ENCODE measurements at places on chromosomes 3 and 15.

- H3K27ac ChIP-seq = no peak overlapping the region
- peaks cover 4% of the 10 kb centered on the region for H3K36me3 ChIP-seq
- H3K4me1 ChIP-seq = no peaks in the 10 kb centered on the region
- H3K27me3 ChIP-seq = no peaks in the 10 kb centered on the region
Measured at GRCh38 chr3:31481697-31482096, 51.0 kb upstream of the STT3B start.

DNA sequence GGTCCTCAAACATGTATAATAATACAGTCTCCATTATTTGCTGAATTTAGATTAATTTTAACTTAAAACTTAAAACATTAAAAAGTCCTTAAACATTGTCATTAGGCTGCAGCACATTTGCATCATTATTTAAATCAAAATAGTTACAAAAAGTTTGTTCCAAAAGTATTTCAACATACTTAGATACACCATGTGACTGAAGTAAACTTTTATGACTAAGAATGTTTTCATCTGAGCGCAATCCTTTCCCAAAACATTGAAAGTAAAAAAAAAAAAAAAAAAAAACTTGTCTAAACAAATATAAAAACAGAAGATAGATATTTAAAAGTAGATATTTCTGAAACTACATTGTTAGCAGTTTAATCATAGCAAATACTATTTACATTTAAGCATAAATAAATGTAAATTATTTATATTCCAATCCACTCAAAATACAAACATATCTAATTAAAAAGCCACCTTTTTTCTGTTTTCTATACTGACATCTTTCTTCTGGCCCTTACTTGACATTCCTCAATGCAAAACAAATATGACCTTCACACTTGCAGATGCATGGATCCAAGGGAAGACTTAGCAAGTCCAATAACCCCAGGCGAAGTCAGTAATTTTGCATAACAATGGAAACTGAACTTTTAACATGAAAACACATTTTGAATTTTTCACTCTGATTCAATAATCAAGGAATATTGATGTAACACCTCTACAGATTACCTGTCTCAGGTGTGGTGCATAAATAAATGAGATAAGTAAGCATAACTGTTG, 10.3 kb downstream of the FAM227B start:
- H3K4me3 ChIP-seq = no peak overlapping the region
- H3K4me1 ChIP-seq = no peaks in the 10 kb centered on the region
- DNase-seq = no peak
- peaks cover 11% of the 10 kb centered on the region for H3K36me3 ChIP-seq

- no peaks in the 10 kb centered on the region for H3K27me3 ChIP-seq
- no peak overlapping the region for H3K27ac ChIP-seq
- H3K4me1 ChIP-seq = no peaks in the 10 kb centered on the region
- DNase-seq = no peak
- no peak overlapping the region for H3K4me3 ChIP-seq
Measured at GRCh38 chr15:77580996-77581682, 51.6 kb downstream of the LINGO1 start.

- no peaks in the 10 kb centered on the region for H3K4me1 ChIP-seq
- no peak overlapping the region for H3K27ac ChIP-seq
- no peak for DNase-seq
- peaks cover 2% of the 10 kb centered on the region for H3K27me3 ChIP-seq
Measured at GRCh38 chr15:95609096-95609495, 721.4 kb upstream of the NR2F2 start.

GRCh38 chr3:114132500-114132899, 46.4 kb downstream of the DRD3 start:
- H3K4me1 ChIP-seq = peaks cover 9% of the 10 kb centered on the region
- H3K4me3 ChIP-seq = no peak overlapping the region
- no peak overlapping the region for H3K27ac ChIP-seq
- peaks cover 2% of the 10 kb centered on the region for H3K36me3 ChIP-seq

DNA sequence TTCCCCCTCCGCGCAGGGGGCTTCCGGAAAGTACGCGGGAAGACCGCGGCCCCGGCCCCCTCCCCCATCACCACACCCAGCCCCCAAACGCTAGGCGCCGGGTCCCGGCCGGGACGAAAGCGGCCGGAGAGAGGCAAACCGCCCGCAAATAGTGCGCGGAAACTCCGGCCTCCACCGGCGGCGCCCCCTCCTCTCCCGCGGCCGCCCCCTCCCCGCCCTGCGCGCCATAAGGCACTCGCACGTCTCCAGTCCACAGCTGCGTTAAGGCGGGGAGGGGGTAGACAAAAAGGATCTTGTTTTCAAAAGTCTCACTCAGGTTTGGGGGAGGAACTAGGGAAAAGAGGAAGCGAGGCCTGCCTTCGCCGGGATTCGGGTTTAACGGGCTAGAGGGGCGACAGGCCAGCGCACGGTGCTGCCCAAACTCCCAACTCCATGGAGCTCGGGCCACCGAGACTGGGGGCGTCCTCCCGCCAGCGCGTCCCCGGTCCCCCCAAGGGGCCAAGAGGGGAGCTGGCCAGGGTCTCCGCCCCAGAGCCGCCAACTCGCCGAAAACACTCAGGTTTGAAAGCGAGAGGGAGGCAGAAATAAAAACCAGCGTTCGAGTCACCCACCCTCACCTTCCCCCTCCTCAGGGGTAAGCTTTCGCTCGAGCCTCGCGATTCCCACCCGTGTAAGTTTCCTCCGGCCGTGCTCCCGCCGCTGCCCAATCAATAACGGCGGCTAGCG, 1.8 kb downstream of the ANP32A start:
- H3K36me3 ChIP-seq = peaks cover 20% of the 10 kb centered on the region
- peak overlapping the region; percentile 100 for H3K4me3 ChIP-seq
- H3K27me3 ChIP-seq = no peaks in the 10 kb centered on the region
- DNase-seq = peak; percentile 23

- no peaks in the 10 kb centered on the region for H3K36me3 ChIP-seq
- no peak for DNase-seq
- no peak overlapping the region for H3K27ac ChIP-seq
- no peak overlapping the region for H3K4me3 ChIP-seq
- no peaks in the 10 kb centered on the region for H3K4me1 ChIP-seq
- peaks cover 7% of the 10 kb centered on the region for H3K27me3 ChIP-seq
Measured at GRCh38 chr3:144221761-144222160, 250.1 kb downstream of the DIPK2A start.

DNA sequence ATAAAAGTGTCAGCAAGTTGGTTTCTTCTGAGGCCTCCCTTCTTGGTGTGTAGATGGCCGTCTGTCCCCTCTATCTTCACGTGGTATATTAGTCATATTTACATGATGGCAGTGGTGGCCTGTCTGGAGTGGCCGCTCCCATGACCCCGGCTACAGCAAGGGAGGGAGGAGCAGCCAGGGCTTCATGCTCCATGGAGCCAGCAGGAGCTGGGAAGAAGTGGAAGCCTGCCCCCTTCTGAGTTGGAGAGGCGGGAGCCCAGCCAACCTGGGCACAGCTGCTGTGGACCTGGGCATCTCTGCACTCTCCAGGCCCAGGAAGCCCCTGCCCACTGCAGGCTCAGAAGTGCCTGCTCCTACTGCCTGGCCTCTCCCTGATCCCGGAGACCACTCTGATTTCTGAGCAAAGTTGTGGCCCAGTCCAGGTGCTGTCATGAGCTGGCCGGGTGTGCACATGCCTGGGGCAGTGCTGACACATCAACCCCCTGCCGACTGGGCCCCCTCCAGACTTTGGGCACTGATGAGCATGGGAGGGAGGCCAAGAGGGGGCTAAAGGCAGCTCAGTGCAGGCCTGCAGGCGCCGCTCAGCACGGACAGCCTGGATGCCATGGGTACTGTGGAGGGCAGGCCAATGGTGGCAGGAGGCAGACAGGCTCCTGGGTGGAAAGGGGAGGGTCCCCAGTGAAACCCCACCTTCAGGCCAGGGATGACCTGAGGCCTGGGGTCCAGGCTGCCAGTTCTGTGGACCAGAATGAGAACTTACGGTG, 84.8 kb downstream of the SERPINI1 start:
- H3K27ac ChIP-seq = no peak overlapping the region
- H3K4me1 ChIP-seq = no peaks in the 10 kb centered on the region
- H3K36me3 ChIP-seq = no peaks in the 10 kb centered on the region
- H3K4me3 ChIP-seq = no peak overlapping the region
- H3K27me3 ChIP-seq = no peaks in the 10 kb centered on the region
- no peak for DNase-seq

GRCh38 chr3:140092848-140093536, 158.0 kb downstream of the CLSTN2 start:
- H3K36me3 ChIP-seq = no peaks in the 10 kb centered on the region
- H3K4me3 ChIP-seq = no peak overlapping the region
- H3K27me3 ChIP-seq = no peaks in the 10 kb centered on the region
- no peaks in the 10 kb centered on the region for H3K4me1 ChIP-seq

DNA sequence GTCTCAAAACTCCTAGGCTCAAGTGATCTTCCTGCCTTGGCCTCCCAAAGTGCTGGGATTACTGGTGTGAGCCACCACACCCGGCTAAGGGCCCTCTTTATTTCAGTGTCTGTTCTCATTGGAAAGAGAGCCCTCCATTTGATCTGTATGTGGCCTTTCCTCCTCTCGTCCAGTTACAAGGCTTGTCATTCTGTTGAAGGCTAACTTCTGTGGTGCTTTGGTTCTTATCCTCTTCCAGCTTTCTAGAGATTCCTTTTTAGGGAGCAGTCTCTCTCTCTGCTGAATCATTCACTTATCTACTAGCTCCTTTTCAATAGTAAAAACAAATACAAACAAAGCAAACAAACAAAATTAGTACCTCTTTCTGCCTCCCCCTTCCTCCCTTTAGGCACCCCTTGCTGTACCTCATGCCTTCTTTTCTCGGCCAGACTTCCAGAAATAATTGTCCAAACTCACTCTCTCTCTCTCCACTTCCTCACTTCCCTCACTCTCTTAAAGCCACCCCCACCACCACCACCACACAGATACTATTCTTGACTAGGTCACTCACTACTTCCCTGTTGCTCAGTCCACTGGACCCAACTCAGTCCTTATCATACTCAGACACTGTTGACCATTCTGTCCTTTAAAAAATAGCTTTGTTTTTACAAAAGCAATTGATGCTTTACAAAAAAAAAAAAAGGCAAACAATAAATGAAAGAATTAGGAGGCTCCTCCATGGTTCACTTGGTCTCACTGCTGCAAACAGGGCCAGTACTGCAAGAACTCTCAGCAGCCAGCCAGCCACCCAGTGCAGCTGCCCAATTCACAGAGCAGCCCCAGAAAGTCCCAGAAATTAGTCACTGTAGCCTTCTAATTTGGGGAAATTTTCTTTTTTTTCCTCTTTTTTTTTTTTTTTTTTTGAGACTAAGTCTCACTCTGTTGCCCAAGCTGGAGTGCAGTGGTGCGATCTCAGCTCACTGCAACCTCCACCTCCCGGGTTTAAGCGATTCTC, 31.7 kb upstream of the RAB11A start:
- H3K27me3 ChIP-seq = no peaks in the 10 kb centered on the region
- peaks cover 18% of the 10 kb centered on the region for H3K4me1 ChIP-seq
- H3K4me3 ChIP-seq = no peak overlapping the region
